ENCODE measurements at places on chromosomes 1 and 21. TPM values are rescaled to one million over a fixed set of nuclear protein-coding genes. Genes with fewer than 3 reads are reported as not detected.
A peak's percentile ranks its signal among the peaks of the same experiment; 100 is the strongest.

DNA sequence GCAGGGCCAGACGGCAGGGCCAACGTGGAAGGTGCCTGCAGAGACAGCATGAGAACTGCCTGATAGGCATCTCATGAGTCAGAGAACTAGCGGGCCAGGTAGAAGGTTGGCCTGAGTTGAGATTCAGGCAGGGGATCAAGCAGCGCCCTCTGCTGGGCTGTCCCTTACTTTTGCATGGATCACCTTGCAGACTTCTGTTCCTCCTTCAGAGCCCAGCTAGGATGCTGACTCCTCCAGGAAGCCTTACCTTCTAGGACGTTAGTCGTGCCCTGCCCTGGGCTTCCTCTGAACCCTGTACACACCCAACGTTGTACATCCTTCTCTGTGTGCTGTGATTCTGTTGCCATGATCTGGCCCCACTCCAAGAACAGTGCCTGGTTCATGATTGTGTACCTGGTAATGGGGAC lies 231.3 kb upstream of the VAMP3 start:
- peaks cover 3% of the 10 kb centered on the region for H3K4me1 ChIP-seq
- H3K4me3 ChIP-seq, result no peak overlapping the region
- DNase-seq, result no peak
- H3K27ac ChIP-seq, result no peak overlapping the region

- no peak overlapping the region for H3K4me3 ChIP-seq
- no peaks in the 10 kb centered on the region for H3K36me3 ChIP-seq
- no peak for DNase-seq
- H3K27me3 ChIP-seq, result no peaks in the 10 kb centered on the region
- H3K27ac ChIP-seq, result no peak overlapping the region
Observed at GRCh38 chr1:172112576-172112975, 271.3 kb downstream of the DNM3 start.

The SLC1A7 gene
- not detected for total RNA-seq

DNA sequence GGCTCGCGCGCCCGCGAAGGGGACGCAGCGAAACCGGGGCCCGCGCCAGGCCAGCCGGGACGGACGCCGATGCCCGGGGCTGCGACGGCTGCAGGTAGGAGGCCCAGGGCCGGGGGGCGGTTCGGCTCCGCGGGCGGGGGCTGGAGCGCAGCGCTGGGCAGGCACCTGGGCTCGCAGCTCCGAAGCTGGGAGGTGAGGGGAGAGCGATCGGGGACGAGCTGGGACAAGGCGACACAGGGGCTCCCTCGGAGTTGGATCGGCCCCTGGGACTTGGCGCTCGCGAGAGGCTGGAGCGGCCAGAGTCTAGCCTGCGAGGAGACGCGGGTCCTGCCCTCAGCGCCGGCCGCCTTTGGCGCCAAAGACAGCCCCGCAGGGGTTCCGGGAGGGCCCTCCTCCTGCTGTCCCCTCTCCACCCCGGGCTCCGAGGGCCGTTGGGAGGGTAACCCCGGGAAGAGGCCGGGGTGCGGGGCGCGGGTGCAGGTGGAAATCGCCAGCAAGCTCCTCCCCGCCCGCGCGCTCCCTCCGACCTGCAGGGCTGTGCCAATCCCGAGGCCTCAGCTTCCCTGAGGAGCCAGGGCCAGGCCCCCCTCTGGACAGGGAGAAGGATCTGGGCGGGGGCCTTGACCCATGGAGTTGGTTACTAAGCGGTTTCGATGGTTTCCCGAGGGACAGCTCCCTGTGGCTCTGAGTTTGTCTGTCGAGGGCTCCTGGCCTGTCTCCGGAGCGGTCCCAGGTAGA lies 401 bp downstream of the TP73 start:
- peaks cover 76% of the 10 kb centered on the region for H3K27me3 ChIP-seq
- no peak overlapping the region for H3K27ac ChIP-seq
- DNase-seq, result no peak
- peak overlapping the region; percentile 50 for H3K4me3 ChIP-seq
- H3K4me1 ChIP-seq, result peaks cover 43% of the 10 kb centered on the region
- H3K36me3 ChIP-seq, result no peaks in the 10 kb centered on the region

- peaks cover 92% of the 10 kb centered on the region for H3K36me3 ChIP-seq
- no peak overlapping the region for H3K27ac ChIP-seq
Observed at GRCh38 chr1:235112297-235113182, 16.1 kb downstream of the TOMM20 start.

GRCh38 chr21:33924766-33925100 lies 9.1 kb upstream of the ATP5PO start:
- H3K36me3 ChIP-seq, result no peaks in the 10 kb centered on the region
- H3K27me3 ChIP-seq, result no peaks in the 10 kb centered on the region
- no peak overlapping the region for H3K4me3 ChIP-seq
- peak overlapping the region; percentile 11 for H3K27ac ChIP-seq

The S100A5 gene
- total RNA-seq, result not detected

GRCh38 chr1:14167884-14168283 lies 430.6 kb upstream of the KAZN start:
- H3K27me3 ChIP-seq, result no peaks in the 10 kb centered on the region
- H3K27ac ChIP-seq, result no peak overlapping the region
- H3K4me1 ChIP-seq, result peaks cover 12% of the 10 kb centered on the region
- no peaks in the 10 kb centered on the region for H3K36me3 ChIP-seq
- DNase-seq, result no peak

GRCh38 chr1:200862713-200863415 lies 9.9 kb upstream of the GPR25 start:
- H3K36me3 ChIP-seq, result peaks cover 26% of the 10 kb centered on the region
- DNase-seq, result no peak
- H3K4me1 ChIP-seq, result no peaks in the 10 kb centered on the region
- H3K27ac ChIP-seq, result no peak overlapping the region

The NID1 gene
- 48.4 TPM for total RNA-seq

- DNase-seq, result no peak
- peak overlapping the region; percentile 85 for H3K27ac ChIP-seq
- no peaks in the 10 kb centered on the region for H3K27me3 ChIP-seq
- H3K4me3 ChIP-seq, result no peak overlapping the region
- H3K36me3 ChIP-seq, result no peaks in the 10 kb centered on the region
Observed at GRCh38 chr1:172398193-172398592, 22.3 kb upstream of the C1orf105 start.

- no peaks in the 10 kb centered on the region for H3K27me3 ChIP-seq
- H3K4me3 ChIP-seq, result no peak overlapping the region
- DNase-seq, result no peak
- H3K36me3 ChIP-seq, result no peaks in the 10 kb centered on the region
Observed at GRCh38 chr21:26199456-26199855, 28.9 kb upstream of the APP start.

The ZNF593OS gene
- not detected for total RNA-seq

DNA sequence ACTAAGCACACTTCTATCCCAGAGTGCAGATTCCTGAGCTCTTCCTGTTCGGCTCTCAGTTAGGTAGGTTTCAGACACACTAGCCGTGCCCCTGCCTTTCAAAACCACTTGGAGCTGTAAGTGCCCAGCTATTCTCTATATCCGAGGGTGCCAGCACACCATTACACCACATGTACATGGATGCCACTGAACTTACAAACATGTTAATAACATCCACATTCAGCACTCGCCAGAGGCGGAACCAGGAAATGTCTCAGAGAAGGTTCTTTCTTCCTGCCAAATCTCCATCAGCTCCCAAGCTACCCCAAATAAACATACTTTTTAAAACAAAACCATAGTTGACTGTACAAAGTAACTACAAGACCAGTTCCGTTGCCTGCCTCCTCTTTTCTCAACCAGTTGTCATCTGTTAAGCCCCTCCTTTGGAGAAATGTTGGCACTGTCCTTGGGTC lies 78.4 kb upstream of the CTTNBP2NL start:
- no peak overlapping the region for H3K4me3 ChIP-seq
- H3K4me1 ChIP-seq, result peaks cover 21% of the 10 kb centered on the region
- no peak overlapping the region for H3K27ac ChIP-seq
- no peak for DNase-seq
- no peaks in the 10 kb centered on the region for H3K27me3 ChIP-seq

GRCh38 chr1:110524311-110525248 lies 5.6 kb upstream of the KCNA10 start:
- H3K27me3 ChIP-seq, result peaks cover 54% of the 10 kb centered on the region
- no peaks in the 10 kb centered on the region for H3K36me3 ChIP-seq
- DNase-seq, result no peak
- no peak overlapping the region for H3K4me3 ChIP-seq
- no peak overlapping the region for H3K27ac ChIP-seq

The MCOLN2 gene
- total RNA-seq, result 3.2 TPM

DNA sequence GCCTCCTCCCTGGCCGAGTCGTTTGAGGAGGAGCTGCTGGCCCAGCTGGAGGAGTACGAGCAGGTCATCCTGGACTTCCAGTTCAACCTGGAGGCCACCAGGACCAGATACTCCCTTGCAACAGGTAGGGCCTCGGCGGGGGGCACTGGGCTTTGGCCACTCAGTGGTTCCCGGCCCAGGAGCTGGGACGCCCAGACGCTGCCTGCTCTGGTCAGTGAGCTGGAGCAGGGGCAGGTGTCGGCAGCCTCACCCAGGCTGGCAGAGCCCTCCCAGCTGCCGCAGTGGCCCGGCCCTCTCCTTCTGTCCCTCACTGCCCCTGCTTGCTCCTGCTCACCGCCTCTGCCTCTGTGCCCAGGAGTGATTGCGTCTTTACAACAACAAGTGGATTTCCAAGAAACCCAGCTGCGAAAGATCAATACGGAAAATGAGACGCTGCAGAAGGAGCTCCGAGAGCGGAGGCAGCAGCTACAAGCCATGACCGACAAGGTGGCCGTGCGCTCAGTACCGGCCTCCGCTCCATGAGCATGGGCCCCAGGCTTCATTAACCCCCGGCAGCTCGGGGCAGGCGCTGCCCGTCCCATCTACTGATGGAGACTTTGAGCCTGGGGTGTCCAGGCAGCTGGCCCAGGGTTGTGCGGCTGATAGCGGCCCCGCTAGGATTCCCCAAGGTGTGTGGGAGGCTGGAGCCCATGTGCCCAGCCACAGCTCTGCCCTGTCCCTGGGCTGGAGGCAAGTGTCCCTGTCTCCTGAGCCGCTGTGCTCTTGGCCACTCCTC lies 9.0 kb upstream of the SMIM1 start:
- H3K36me3 ChIP-seq, result no peaks in the 10 kb centered on the region
- no peaks in the 10 kb centered on the region for H3K4me1 ChIP-seq
- H3K27me3 ChIP-seq, result peaks cover 53% of the 10 kb centered on the region

DNA sequence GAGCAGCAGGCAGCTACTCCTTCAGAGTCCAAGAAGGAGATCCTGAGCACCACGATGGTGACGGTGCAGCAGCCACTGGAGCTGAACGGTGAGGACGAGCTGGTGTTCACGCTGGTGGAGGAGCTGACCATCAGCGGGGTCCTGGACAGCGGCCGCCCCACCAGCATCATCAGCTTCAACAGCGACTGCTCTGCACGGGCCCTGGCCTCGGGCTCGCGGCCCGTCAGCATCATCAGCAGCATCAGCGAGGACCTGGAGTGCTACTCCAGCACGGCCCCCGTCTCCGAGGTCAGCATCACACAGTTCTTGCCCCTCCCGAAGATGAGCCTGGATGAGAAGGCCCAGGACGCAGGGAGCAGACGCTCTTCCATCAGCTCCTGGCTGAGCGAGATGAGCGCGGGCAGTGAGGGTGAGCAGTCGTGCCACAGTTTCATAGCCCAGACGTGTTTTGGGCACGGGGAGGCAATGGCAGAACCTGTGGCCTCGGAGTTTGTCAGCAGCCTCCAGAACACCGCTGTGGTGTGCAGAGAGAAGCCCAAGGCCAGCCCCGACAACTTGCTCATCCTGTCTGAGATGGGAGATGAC lies 531.8 kb downstream of the KIF26B start:
- peaks cover 7% of the 10 kb centered on the region for H3K27me3 ChIP-seq
- DNase-seq, result peak; percentile 59
- no peak overlapping the region for H3K4me3 ChIP-seq
- H3K36me3 ChIP-seq, result no peaks in the 10 kb centered on the region
- no peaks in the 10 kb centered on the region for H3K4me1 ChIP-seq

The MRPL37 gene
- total RNA-seq, result 71.6 TPM

DNA sequence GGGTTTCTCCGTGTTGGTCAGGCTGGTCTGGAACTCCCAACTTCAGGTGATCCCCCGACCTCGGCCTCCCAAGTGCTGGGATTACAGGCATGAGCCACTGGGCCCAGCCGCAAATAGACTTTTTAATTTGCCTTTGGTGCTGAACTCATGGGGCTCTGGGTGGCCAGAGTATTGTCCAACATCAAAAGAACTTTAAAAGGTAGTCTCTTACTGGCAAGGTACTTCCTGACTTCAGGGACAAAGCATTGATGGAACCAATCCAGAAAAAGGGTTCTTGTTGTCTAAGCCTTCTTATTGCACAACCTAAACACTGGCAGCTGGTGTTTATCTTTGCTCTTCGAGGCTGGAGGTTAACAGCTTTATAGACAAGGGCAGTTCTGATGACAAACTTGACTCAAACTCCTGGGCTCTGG lies 3.8 kb upstream of the KTI12 start:
- no peak overlapping the region for H3K4me3 ChIP-seq
- peaks cover 11% of the 10 kb centered on the region for H3K4me1 ChIP-seq
- H3K36me3 ChIP-seq, result peaks cover 29% of the 10 kb centered on the region
- DNase-seq, result no peak

- H3K4me3 ChIP-seq, result peak overlapping the region; percentile 48
- H3K36me3 ChIP-seq, result no peaks in the 10 kb centered on the region
- H3K27me3 ChIP-seq, result no peaks in the 10 kb centered on the region
- peak; percentile 95 for DNase-seq
- peaks cover 45% of the 10 kb centered on the region for H3K4me1 ChIP-seq
- H3K27ac ChIP-seq, result peak overlapping the region; percentile 74
Observed at GRCh38 chr1:2199042-2199810, 4.7 kb upstream of the FAAP20 start.

The RHEX gene
- total RNA-seq, result 2.8 TPM

- no peaks in the 10 kb centered on the region for H3K4me1 ChIP-seq
- H3K27me3 ChIP-seq, result no peaks in the 10 kb centered on the region
- no peak for DNase-seq
- no peak overlapping the region for H3K4me3 ChIP-seq
Observed at GRCh38 chr1:24032981-24033380, 52.9 kb upstream of the SRSF10 start.

The HSPG2 gene
- total RNA-seq, result 97.5 TPM

The DENND2C gene
- total RNA-seq, result 57.0 TPM

- H3K27me3 ChIP-seq, result no peaks in the 10 kb centered on the region
- H3K36me3 ChIP-seq, result peaks cover 7% of the 10 kb centered on the region
- H3K27ac ChIP-seq, result no peak overlapping the region
Observed at GRCh38 chr1:78019024-78019423, 14.3 kb downstream of the DNAJB4 start.

The CNST gene
- total RNA-seq, result 26.2 TPM

The LAMTOR2 gene
- total RNA-seq, result 27.3 TPM

The CDK18 gene
- 2.7 TPM for total RNA-seq

DNA sequence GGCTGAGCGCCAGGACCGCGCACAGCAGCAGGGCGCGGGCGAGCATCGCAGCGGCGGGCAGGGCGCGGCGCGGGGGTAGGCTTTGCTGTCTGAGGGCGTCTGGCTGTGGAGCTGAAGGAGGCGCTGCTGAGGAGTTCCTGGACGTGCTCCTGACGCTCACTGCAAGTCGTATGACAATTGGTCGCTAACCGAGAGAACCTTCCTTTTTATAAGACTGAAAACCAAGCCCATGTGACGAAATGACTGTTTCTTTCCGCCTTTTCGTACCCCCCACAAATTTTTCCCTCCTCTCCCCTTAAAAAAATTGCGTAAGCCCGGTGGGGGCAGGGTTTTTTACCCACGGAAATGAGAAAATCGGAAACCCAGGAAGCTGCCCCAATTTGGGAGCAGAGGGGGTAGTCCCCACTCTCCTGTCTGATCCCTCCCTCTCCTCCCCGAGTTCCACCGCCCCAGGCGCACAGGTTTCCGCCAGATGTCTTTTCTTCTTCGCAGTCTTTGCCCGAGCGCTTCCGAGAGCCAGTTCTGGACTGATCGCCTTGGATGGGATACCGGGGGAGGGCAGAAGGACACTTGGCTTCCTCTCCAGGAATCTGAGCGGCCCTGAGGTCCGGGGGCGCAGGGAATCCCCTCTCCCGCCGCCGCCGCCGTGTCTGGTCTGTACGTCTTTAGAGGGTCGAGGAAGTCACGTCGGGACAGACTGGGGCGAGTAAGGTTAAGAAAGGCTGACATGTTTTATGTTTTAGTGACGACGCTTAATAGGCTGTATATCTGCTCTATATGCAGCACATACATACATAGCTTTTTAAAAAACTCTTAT lies at the start of gene PTGS2:
Gene PTGS2, minus strand, starts transcription at position 179 of the 817 bp plus-strand sequence. Its CDS starts 133 bp downstream, at position 46.
- DNase-seq, result peak; percentile 92
- no peaks in the 10 kb centered on the region for H3K27me3 ChIP-seq
- peak within 1 kb of the TSS; percentile 54 for H3K4me3 ChIP-seq
- peaks cover 12% of the 10 kb centered on the region for H3K4me1 ChIP-seq
